ENCODE measurements at places on chromosomes 6 and 20. TPM values are rescaled to one million over a fixed set of nuclear protein-coding genes. Genes with fewer than 3 reads are reported as not detected.

Gene WFDC13
- total RNA-seq: not detected

Gene C6orf163
- 0.34 TPM for total RNA-seq

Gene GRM1
- total RNA-seq: not detected

Gene TGM3
- not detected for total RNA-seq

Gene LCA5
- 2.2 TPM for total RNA-seq

Gene RFX6
- total RNA-seq: not detected

Gene LTB
- total RNA-seq: not detected

Gene CTAGE9
- total RNA-seq: under 0.01 TPM

Gene MYCT1
- total RNA-seq: not detected

Gene NUP43
- 33.5 TPM for total RNA-seq

Gene KCNG1
- total RNA-seq: 51.0 TPM

Gene HEY2
- total RNA-seq: not detected

Gene SLC23A2
- 6.4 TPM for total RNA-seq

Gene TUBB2B
- 40.7 TPM for total RNA-seq

Gene LY86
- total RNA-seq: not detected

All from bronchus fibroblast of lung (primary cell).